ENCODE measurements at places on chromosomes 13 and 19. TPM values are rescaled to one million over a fixed set of nuclear protein-coding genes. Genes with fewer than 3 reads are reported as not detected.

Gene ACER1
- total RNA-seq: 0.24 TPM

DNA sequence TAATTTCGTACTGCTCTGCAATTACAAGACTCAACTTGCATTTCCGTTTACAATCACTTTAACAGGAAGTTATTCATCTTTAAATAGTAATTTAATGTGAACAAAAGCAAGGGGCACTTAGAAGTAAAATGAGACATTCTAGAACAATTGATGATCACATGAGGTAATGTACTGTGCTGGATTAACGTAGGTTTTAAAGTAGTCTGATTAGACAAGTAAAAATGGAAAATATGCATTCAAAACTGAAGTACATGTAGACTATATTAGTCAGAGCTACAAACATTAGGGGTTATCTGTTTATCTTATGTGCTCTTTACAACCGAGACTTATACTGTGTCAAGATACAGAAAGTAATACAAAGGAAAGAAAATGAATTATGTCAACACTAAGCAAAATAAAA lies 1528.0 kb downstream of the SLITRK5 start:
- no peak for DNase-seq

DNA sequence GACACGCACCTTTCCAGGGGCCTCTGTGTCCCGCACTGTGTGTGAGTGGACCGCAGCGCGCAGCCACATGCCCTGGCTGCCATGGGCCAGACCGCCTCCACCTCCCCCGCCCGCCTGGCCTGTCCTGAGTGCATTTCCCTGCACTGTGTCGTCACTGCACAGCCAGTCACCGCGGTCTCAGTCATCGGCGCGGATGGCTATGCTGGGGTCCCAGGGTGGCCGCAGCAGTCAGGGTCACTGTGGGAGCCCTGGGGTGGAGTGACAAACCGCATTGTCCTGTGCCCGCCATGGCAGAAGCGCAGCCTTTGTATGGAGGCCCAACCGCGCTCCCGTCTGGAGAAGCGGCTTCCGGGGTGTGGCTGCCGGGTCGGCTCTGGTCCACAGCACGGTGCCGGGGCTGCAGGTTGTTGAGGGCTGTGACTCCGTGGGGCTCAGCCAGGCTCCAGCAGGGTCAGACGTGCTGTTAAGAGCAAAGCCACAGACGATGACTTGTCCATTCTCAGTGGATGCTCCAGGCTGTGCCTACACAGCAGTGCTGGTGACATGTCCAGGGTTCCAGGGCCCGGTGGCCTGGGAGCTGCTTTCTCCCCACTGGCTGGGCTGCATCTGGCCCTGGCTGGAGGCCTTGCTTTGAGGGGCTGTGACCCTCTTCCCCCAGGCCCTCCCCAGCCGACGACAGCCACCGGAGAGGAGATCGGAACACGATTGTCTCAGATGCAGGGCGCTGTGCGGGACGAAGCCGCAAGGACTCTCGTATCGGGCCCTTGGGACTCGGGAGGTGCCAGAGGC lies 6.3 kb upstream of the NDUFS7 start:
- DNase-seq: no peak

GRCh38 chr19:52742516-52742915 lies 7.7 kb upstream of the ZNF611 start:
- DNase-seq: no peak

- no peak for DNase-seq
Observed at GRCh38 chr13:24275041-24275440, 34.3 kb upstream of the C1QTNF9 start.

- peak; percentile 72 for DNase-seq
Observed at GRCh38 chr19:17282488-17283125, 906 bp downstream of the ANKLE1 start.

- no peak for DNase-seq
Observed at GRCh38 chr13:36310417-36311108, 12.9 kb upstream of the CCDC169 start.

Gene C1QTNF9
- total RNA-seq: not detected

DNA sequence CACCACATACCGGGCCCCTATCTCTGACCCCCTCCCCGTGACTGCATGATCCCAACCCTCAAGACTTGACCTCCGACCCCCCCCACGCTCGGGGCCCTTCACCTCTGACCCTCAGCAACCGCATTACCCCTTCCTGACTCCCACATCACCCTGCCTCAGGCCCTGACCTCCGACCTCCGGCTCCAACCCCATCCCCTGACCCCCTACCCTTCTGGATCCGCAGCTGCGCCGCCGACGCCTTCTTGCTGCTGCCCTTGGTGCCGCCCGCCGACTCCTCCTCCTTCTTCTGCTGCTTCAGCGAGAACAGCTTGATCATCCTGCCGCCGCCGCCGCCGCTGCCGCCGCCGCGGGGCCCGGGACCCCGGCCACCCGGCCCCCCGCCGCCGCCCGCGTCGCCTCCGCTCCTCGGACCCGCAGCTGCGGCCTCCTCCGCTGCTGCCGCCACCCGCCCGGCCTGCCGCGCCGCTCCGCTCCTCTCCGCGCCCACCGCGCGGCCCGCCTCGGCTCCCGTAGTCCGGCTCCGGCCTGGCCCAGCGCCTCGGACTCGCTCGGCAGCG lies at the start of gene UBE2M:
TSS of gene UBE2M (minus strand) at position 546 of the 557 bp plus-strand sequence. CDS start at position 316, 230 bp downstream.
- peak; percentile 54 for DNase-seq

- no peak for DNase-seq
Observed at GRCh38 chr13:111371720-111372119, 51.3 kb downstream of the TEX29 start.

- no peak for DNase-seq
Observed at GRCh38 chr13:106172176-106172905, 363.1 kb downstream of the EFNB2 start.

Gene POSTN
- not detected for total RNA-seq

GRCh38 chr19:13036366-13036976 lies 41.2 kb downstream of the NFIX start:
- DNase-seq: no peak

- no peak for DNase-seq
Observed at GRCh38 chr19:39833160-39833463, 850 bp downstream of the DYRK1B start.

- DNase-seq: no peak
Observed at GRCh38 chr13:96415831-96416385, 326.0 kb downstream of the HS6ST3 start.

DNA sequence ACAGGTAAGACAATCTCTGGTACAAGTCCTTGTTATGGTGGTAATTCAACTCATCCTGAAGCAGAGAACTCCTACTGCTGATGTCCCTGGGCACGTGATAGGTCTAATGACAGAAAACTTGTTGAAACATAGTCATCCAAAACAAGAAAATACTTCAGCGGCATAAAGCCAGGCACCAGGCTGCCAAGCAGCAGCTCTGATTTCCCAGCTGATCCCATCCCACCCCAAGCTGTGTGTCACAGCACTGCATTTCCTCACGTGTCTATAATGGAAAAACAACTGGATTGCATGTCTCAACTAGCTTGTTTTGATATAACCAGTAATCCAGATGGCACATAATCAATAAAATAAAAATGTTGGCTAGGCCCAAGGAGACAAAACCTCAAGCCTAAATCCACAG lies 64.8 kb downstream of the MIPEP start:
- no peak for DNase-seq

DNA sequence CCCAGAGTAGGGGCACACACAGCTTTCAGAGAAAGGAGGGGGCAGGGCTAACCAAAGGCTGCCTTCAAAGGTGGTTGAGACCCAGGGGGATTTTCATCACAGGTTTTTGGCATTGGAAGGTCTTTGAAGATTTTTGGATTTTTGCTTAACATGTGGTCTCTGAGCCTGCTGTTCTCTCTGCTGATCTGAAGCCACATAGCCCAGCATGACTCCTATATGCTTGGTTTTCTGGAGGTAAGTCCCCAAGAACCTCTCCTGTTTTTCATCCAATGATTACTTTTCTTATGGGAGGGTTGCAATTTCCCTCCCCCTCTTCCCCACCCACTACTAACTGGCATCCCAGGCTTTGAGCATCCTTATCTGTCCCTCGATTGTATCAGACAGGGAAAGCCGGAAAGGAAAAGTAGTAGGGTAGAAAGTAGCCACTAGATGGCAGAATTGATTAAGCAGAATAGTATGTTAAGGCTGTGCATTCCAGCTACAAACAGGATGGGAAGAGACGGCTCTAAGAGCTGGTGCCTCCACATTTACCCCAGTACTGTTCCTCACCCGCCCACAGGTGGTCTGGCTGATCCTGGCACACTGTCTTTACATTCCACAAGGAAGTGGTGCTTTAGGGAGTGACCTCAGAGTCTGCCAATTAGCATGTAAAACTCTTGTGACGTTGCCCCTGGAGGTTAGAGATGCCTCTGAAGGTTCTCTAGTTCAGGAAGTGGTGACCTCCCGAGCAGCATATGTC lies 218.9 kb upstream of the EDNRB start:
- DNase-seq: no peak

DNA sequence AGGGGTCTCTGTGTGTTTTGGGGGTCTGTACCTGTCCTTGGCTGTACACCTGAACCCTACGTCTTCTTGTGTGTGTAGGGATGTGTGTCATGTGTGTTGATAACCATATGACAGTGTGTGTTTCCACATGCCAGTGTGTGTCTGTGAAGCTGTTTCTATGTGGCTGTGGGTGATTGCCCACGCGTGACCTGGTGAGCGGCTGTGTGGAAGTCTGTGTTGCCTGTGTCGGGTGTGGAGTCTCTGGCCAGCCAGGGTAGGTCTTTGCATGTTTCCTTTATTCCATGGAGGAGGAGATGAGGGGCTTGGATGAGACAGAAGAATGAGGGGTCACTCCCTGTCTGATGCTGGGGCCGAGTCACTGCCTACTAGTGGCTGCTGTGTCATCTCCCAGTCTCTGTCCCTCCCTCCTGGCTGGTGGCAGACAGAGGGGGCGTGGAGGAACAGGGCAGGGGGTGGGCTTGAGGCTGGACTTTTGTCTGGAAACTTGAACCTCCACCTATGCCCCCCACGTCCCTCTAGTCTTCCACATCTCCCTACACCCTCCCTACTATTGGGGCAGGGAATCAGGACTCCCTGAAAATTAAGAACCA lies 2.8 kb upstream of the FOSB start:
- DNase-seq: no peak

DNA sequence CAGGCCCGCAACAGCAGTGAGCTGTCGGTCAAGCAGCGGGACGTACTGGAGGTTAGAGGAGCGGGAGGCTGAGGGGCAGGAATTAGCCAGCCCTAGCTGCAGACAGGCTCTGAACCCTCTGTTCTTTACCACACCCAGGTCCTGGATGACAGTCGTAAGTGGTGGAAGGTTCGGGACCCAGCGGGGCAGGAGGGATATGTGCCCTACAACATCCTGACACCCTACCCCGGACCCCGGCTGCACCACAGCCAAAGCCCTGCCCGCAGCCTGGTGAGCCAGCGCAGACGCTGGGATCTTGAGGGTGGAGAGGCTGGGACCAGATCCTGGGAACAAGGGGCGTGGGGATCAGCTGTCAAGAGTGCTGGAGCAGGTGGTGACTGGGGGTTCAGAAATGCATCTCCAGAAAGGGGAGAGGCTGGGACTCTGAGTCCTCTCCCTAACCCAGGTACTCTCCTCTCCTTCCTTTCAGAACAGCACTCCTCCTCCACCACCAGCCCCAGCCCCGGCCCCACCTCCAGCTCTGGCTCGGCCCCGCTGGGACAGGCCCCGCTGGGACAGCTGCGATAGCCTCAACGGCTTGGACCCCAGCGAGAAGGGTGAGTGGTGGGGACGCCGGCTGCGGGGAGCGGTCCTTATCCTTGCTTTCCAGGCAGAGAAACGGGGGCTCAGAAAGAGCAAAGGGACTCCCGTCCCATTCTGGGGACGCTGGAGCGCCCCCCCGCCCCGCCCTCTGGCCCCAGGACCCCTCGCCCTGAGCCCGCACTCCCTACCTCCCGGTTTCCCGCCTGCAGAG lies 10.4 kb downstream of the EPS8L1 start:
- no peak for DNase-seq

DNA sequence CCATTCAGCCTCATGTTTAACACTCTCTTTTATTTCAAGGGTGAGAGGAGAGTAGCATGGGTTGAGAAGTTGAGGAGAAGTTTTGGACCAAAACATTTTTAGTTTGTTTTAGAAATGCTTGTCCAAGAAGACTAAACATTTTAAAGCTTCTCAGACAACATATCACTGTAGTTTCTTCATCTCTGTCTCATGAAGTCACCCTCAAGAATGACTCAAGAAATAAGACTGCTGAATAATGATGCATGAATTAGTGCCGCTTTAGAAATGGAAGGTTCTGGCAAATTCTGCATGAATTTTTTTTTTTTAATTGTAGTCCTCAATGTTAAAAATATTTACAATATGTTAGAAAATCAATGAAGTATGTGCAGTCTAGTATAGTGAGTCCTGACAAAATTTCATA lies 422.7 kb upstream of the ARGLU1 start:
- no peak for DNase-seq

DNA sequence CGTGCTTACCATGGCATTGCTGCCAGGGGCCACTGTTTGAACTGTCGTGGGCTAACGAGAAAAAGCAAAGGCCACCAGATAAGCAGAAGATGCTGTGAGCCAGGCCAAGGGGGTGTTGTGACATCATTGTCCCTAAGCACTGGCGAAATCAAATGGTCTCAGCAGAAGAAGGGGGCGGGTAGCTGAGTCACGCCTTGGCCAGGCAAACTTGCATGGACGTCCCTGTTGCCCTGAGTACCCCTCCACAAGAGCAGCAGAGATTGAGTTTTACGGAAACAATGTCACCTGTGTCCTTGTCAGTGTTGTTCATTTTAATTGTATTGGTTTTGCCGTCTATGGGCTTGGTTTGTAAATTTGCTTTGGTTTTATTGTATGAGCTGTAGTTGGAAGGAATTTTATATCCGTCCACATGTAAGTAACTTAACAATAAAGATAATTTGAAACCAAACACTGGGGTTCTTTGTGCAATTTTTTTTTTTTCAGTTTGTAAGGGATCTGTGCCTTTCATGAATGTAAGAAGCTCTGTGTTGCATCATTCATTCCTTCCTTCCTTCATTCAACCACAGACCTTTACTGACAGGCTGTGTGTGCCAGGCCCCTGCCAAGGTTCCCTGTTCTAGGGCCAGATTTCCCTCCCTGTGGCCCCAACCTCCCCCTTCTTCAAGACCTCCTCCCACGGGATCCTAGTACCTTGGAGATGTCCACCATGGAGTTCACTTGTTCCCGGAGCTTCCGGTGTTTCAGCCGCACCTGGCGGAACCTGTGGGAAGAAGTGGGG lies 12.3 kb downstream of the KCNN4 start:
- DNase-seq: no peak

Gene NLRP9
- total RNA-seq: not detected

Gene PODNL1
- total RNA-seq: not detected

GRCh38 chr19:43618921-43619261 lies 538 bp downstream of the ZNF428 start:
- DNase-seq: no peak

Gene ZNF491
- 0.54 TPM for total RNA-seq

GRCh38 chr13:76596216-76596615 lies 290.0 kb downstream of the KCTD12 start:
- DNase-seq: no peak

GRCh38 chr19:55440411-55441105 lies 2.5 kb downstream of the SHISA7 start:
- DNase-seq: no peak

GRCh38 chr19:38812009-38812840 lies 520 bp downstream of the LGALS4 start:
- no peak for DNase-seq

- DNase-seq: no peak
Observed at GRCh38 chr13:28320884-28321574, 173.9 kb downstream of the FLT1 start.

GRCh38 chr19:42352301-42353259 lies 27.1 kb downstream of the MEGF8 start:
- DNase-seq: no peak

Measured in activated T-helper 1 cell treated with anti-CD3 and anti-CD28 coated beads, Interleukin-12 subunit alpha, Interleukin-12 subunit beta, Interleukin-2, Interleukin-4 antibody, amounts not matched to agents 30 ng/mL and 10 ng/mL and 1 ng/mL, durations not matched to agents 14 hours and 24 hours and 36 hours (primary cell).